ENCODE measurements at places on chromosomes 6 and 20.

DNA sequence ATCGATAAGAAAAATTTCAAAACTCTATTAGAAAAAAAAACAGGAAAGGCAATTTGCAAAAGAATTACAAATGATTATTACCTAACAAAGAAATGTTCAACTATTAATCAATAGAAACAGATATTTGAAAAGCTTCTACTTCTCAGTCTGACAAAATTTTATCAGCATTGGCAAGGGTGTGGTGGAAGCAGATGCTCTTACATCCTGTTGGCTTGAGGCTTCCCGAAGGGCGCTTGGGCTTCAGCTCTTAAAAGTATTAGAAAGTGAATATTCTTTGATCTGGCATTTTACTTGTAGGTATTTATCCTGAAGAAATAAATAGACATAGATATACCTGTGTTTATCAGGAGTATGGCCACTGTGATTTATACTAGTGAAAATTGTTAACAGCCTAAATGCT, 38.7 kb downstream of the SLC35D3 start:
- no peak for DNase-seq

DNA sequence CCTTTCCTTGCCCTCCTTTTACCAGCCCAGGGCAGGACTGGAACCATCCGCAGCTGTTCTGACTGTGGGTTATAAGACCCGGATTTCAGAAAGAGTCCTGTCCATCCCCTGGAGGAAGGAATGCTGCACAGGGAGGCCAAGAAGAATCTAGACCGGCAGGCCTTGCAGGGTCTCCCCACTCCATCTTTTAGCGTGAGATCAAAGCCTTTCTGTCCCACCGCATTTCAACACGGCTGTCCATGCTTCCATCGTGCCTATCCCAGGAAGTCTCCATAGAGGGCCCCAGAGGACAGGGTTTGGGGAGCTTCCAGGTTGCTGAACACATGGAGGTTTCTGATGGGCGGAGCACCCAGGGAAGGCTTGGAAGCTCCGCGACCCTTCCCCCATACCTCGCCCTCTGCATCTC, 79.3 kb upstream of the AGPAT4 start:
- no peak for DNase-seq

- no peak for DNase-seq
These were observed 89.4 kb upstream of the AFDN start for GRCh38 chr6:167737205-167737830.

- peak; percentile 33 for DNase-seq
These were observed 167.1 kb upstream of the FBXL4 start for GRCh38 chr6:99114769-99115406.

DNA sequence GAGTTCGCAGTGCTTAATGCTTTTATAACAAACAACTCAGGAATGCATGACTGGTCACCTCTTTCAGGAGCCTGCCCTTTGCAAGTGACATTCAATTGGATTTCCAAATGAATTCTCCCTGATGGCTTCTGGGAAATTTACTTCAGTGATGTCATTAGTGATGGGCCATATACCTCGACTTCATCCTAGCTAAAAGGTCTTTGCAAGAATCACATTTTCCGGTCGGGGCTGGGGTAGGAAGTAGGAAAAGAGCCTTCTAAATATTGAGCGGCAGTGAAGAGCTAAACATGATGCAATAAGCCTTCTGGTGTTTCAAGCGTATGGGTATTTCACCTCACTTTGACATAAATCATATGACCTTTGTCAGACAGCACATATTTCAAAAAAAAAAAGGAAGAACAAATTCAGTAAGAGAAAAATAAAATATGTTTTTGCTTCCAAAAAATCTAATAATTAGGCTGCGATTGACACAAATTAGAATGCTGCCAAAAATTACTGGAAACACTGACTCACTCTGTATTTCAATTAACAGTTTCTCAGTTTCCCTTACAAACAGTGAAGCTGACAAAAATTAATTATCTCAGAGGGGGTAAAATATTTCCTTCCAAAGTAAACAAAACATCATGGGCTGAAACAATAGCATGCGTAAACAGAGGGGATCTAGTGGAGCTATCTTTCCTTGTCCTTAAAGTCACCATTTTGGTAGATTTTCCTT, 39.8 kb downstream of the ADTRP start:
- no peak for DNase-seq

DNA sequence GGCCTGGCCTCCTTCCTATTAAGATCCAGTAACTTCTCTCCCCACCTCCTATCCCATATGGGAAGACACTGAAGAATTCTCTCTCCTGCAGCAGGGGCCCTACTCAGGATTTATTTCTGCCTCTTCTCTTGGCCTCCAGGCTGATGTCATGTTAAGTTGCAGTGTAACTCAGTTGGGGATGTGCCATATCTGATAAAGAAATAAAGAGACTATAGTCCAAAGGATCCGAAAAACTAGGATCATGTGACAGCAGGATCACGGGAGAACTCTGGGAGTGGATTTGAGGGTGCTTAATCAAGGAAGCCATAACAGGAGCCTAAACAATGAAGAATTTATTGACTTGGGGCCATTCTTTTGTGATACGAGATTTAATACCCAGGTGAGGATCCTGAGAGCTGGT, 38.5 kb upstream of the TGM6 start:
- no peak for DNase-seq

DNA sequence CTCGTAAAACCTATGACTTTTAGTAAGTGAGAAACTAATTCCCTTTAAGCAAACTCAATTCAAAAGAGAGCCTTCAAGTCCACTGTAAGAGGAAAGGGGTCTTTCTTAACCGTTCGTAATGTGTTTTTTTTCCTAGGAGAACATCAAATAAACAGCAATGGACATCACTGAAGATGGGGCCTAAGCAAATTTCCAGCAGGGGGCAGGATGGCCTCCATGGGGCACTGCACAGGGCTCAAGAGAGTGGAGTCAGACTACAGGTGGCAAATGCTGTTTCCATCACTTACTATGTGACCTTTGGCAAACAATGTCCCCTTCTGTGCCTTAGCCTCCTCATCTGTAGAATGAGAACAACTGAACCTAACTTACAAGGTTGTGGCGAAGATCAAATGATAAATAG, 88.7 kb downstream of the ARHGAP18 start:
- peak; percentile 42 for DNase-seq

DNA sequence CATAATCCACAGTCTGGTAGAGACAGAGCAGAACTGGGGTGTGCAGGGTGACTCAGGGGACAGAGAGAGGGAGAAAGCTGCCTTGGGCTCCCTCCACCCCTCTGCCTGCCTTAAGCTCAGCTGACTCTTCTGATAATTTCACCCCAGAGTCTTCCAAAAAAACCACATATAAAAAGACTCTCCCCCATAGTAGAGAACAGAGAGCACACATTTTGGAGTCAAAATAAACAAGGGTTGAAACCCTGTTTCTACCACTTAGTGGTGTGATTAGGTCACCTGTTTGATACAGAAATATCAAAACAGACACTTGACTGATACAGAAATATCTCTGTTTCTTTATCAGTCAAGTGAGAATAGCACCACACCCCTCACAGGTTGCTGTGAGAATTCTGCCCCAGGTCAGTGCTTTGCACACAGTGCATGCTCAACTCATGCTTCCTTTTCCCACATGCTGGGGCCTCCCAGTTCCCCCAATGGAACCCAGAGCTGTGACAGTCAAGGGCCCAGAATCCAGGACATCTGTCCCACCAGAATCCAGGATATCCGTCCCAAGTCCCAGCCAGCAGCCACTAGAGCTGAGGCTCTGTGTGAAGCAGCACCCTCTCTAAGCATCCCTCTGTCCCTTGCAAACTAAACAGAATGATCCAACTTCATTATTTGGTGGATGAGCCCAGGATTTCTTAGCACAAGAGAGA, 1.2 kb downstream of the TREML2 start:
- DNase-seq = peak; percentile 80

Measured in activated CD4-positive, alpha-beta T cell treated with anti-CD3 and anti-CD28 coated beads, Interleukin-10, Interleukin-2, amounts not matched to agents 100 ng/mL and 50 ng/mL, durations not matched to agents 16 hours and 8 hours (primary cell).